ENCODE measurements at places on chromosomes 13 and 19.

- DNase-seq: no peak
These were observed 13.4 kb downstream of the SERP2 start for GRCh38 chr13:44386913-44387556.

DNA sequence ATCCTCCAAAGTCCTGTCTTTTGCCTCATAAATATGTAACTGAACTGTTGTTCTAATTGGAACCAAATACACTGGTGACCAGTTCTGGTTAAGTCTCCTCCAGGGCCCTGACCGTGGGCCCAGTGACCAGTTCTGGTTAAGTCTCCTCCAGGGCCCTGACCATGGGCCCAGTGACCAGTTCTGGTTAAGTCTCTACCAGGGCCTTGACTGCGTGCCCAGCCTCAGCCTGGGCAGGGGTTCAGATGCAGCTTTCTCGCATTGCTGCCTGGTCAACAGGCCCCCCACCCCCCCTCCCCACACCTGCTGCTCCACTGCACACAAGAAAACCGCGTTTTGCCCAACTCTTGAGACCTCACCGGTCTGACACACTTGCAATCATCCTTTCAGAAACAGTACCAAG lies 3.8 kb upstream of the GRTP1 start:
- no peak for DNase-seq

DNA sequence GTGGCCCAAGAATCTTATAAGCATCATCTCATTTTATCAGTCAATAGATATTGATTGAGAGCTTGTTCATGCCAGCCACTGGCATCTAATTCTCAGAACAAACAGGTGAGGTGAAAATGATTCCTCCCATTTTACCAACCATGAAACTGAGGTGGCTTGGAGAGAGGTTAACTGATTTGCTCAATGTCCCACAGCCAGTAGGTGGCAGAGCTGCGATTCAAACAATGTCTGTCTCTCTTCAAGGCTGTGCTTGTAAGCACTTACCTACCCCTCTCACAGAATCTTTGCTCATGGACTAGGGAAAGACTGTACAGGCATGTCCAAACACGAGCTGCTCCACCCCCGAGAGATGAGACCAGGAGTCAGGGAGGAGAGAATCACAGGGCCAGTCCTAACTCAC lies 21.5 kb upstream of the GSX1 start:
- no peak for DNase-seq

GRCh38 chr13:110644892-110645521 lies 29.7 kb downstream of the NAXD start:
- DNase-seq: peak; percentile 23

GRCh38 chr19:33255781-33256180 lies 30.1 kb upstream of the SLC7A10 start:
- no peak for DNase-seq

GRCh38 chr13:27510082-27510481 lies 59.7 kb upstream of the MTIF3 start:
- DNase-seq: no peak

DNA sequence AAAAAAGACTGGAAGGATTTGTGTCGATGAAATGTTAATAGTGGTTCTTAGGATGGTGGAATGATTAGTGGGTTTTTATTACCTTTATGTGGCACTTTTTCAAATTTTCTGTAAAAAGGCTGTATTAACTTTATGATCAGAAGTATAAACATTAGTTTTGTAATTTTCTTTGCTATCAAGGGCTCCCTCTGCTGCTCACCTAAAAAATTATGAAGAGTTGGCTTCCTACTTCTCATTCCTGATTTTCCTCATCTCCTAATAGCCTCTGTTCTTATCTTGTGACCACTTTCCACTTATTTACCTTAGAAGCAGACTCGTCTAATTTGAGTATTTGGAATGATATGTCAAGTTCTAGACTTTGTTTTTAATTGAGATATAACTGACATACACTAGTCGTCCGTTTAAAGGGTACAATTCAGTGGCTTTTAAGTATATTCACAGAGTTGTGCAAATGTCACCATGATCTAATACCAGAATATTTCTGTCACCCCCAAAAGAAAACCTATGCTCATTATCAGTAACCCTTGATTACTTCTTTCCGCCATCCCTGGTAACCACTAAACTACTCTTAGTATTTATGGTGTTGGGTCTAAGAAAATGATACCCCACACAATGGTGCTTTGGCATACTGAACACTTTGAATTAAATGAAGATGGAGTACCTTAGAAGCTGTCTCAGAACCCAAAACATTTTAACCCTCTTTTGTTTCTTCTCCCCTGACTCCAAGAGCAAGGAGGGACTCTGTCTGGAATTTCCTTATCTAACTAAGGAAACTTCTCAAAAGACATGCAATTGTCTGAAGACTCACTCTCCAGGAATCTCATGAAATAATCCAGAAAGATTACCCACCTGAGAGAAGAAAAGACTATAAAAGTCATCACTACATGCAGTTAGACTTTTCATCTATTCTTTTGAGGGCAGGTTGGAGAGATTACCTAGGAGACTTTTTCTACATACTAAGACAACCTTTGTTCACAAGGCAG lies 311.3 kb downstream of the DLEU7 start:
- no peak for DNase-seq

DNA sequence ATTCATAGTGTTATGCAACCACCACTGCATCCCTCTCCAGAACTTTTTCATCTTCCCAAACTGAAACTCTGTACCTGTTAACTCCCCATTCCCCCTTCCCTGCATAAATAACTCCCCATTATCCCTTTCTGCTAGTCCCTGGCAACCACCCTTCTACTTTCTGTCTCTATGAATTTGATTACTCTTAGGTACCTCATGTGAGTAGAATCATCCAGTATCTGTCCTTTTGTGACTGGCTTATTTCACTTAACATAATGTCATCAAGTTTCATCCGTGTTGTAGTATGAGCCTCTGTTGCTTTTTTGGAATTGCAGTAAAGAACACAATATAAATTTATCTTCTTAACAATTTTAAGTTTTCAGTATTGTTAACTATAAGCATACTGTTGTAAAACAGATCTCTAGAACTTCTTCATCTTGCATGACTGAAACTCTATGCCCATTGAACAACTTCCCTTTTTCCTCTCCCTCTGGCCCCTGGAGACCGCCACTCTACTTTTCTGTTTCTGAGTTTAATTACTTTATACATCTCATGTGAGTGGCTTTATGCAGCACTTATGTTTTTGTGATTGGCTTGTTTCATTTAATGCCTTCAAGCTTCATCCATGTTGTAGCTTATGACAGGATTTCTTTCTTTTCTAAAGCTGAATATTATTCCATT lies 87.3 kb upstream of the ABCC4 start:
- DNase-seq: no peak

GRCh38 chr13:58712191-58712590 lies 1080.6 kb downstream of the PCDH17 start:
- DNase-seq: no peak

GRCh38 chr13:99278200-99278599 lies 20.0 kb upstream of the GPR18 start:
- DNase-seq: no peak

DNA sequence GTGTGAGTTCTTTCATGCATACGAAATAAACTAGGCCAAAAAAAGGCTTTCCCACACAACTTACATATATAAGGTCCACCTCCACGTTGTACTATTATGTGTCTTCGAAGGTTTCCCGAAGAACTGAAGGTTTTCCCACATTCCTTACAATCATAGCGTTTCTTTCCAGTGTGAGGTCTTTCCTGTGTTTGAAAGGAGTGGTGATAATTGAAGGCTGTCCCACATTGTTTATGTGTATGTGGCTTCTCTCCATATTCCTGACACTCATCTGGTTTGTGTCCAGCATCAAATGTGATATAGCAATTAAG lies 14.6 kb downstream of the ZNF442 start:
- no peak for DNase-seq

DNA sequence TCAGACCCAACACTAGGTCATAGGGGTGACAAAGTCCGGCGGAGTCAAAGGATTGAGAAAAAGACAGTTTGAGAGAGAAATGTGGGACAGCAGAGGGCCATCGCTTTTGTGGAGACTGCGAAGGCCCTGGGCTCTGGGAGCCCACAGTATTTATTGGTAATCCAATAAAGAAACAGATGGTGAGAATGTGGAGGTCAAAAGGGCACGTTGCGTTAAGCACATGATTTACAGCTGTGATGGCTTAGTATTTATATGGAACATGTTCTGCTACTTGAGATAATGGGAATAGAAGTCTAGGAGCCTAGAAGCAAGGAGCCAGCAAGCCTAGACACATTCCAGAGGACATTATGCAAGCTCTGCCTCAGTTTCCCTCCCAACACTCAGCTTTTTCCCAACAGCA lies 2521.1 kb downstream of the PCDH9 start:
- DNase-seq: no peak

GRCh38 chr19:52665529-52665928 lies 27.4 kb upstream of the ZNF83 start:
- no peak for DNase-seq

- no peak for DNase-seq
These were observed 21.2 kb upstream of the GPI start for GRCh38 chr19:34343751-34344150.

DNA sequence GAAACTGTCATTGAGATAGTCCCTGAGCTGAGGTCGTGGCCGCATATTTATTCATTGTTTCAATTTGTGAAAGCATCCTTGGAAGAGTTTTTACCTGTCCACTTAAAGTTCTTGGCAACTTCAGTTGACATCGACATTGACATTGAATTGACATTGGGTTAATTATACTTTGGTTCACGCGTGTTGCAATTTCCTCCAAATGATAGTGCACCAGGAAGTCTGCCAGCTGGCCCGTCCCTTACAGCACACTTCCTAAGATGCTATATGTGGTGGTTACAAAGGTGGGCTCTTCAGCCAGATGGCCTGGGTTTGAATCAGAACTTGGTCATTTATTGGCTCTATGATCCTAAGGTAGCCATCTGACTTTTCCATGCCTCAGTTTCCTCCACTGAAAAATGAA lies 176.0 kb downstream of the FGF14 start:
- no peak for DNase-seq

DNA sequence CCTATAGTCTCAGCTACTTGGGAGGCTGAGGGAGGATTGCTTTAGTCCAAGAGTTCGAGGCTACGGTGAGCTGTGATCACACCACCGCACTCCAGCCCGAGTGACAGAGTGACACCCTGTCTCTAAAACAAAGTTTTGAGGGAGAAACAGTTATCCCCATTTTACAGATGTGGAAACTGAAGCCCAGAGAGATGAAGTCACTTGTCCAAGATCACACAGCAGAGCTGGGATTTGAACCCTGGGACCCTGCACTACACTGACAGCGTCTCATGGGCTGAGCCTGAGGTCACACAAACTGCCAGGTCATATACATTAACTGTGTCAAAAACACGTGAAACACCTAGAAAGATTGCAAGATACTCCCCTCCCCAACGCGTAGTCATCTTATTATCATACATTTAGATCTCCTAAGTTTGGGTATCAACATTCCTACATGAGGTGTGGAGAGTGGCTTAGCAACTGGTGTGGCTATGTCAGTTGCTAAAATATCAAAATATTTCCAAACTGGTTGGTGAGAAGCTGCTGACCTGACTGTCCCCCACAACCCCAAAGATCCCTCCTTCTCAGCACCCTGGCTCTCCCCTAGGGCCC lies 8.2 kb downstream of the FCGBP start:
- DNase-seq: no peak

- DNase-seq: no peak
These were observed 16.9 kb upstream of the TEX29 start for GRCh38 chr13:111303559-111303958.

- no peak for DNase-seq
These were observed 1569.7 kb upstream of the SLC10A2 start for GRCh38 chr13:104635879-104636278.

- peak; percentile 58 for DNase-seq
These were observed 12.7 kb downstream of the NPAS1 start for GRCh38 chr19:47032171-47032811.

DNA sequence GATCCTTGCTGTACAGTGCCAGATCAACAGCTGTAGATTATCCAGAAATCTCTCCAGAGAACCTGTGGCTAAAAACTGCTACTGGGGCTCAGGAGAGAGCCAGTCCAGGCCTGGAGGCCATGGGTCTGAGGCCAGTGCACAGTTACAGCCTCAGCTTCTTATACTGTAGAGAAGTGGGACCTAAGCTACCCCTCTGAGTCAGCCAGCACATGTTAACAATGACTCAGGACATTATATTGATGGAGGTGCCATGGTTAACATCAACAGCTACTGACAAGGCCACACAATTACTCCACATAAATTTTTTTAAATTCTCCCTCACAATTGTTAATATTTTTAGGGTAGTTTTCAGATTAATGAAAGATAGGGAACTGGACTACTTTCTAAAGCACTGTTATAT lies 138.5 kb downstream of the RBM26 start:
- no peak for DNase-seq

- no peak for DNase-seq
These were observed 274.0 kb upstream of the SOX1 start for GRCh38 chr13:111792956-111793355.

DNA sequence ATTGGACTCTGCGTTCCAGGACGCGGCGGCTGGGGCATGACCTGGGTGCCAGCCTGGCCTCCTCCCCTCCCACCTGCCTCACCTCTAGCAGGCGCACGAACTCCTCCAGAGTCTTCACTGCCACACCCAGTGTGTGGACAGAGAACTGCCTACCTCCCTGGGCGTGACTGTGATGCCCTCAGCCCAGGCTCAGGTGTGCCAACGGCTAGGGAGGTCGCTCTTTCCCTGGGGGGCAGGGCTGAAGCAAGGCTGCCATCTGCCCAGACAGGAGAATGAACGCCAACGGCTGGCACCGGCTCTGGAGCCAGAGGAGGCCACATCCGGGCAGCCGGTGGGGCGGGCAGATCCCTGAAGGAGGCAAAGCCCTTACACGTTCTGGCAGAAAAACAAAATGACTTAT lies 11.3 kb downstream of the NANOS3 start:
- DNase-seq: no peak

DNA sequence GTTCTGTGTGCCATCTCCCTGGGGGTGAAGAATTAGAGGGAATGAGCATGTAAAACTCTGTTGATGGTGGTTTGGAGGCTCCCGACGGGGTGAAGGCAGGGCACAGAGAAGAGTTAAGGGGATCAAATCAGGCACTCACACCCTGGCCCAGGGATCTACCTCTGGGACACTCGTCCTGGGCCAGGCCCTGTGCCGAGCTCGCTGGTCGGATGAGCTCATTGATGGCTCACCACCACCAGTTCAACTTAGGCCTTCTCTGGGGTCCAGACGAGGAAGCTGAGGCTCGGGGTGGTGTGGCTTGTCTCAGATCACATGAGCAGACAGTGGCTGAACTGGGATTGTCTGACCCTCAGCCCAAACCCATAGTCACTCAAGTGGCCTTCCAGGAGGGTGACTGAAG lies 1.6 kb downstream of the NACC1 start:
- no peak for DNase-seq

DNA sequence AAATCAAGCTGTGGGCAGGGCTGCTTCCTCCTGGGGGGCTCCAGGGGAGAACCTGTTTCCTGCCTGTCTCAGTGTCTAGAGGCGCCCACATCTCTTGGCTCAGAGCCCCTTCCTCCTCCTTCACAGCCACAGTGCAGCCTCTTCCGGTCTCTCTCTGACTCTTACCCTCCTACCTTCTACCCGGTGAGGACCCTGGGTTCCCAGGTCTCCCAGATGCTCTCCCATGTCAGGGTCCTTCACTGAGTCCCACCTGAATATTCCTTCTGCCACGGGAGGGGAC lies 153.1 kb downstream of the KDM4B start:
- no peak for DNase-seq
